ENCODE measurements at places on chromosomes 7 and 10.

GRCh38 chr10:43043773-43044447 lies 33.0 kb upstream of the RET start:
- no peak for DNase-seq

- no peak for DNase-seq
These were observed 126.5 kb downstream of the ICA1 start for GRCh38 chr7:8135417-8135816.

- no peak for DNase-seq
These were observed 375.0 kb upstream of the FZD8 start for GRCh38 chr10:36017137-36017536.

GRCh38 chr10:6300106-6300783 lies 97.5 kb downstream of the PFKFB3 start:
- DNase-seq = no peak

DNA sequence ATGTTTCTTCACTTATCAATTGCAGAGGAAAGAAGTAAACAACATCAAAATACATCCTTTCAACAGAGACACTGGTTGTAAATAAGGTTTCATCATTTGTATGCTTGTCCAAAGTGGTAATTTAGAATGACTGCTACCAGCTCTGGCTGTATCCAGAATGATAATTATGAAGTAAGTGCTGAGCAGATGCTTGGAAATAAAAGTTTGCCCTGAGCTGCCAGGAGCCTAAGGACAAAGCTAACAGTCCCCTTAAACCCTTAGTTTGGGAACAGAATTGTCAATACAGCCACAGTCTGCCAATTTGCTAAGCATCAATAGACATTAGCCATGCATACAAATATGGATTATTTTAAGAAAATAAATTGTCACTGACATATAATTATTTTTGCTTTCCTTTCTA lies 147.0 kb upstream of the SLC13A1 start:
- DNase-seq = no peak

DNA sequence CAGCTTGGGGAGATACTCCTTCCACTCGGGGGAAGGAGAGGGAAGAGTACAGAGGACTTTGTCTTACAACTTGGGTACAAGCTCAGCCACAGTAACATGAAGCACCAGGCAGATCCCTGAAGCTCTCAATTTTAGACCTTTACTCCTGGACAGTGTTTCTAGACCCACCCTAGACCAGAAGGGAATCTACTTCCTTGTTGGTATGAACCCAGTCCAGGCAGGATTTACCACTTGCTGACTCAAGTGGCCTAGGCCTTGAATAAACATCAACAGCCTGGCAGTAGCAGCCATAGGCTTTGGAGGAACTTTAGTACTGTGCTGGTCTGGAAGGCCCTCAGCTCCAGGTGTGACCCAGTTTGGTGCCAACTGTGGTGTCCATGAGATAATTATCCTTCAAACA lies 173.1 kb downstream of the ADRA2A start:
- no peak for DNase-seq

DNA sequence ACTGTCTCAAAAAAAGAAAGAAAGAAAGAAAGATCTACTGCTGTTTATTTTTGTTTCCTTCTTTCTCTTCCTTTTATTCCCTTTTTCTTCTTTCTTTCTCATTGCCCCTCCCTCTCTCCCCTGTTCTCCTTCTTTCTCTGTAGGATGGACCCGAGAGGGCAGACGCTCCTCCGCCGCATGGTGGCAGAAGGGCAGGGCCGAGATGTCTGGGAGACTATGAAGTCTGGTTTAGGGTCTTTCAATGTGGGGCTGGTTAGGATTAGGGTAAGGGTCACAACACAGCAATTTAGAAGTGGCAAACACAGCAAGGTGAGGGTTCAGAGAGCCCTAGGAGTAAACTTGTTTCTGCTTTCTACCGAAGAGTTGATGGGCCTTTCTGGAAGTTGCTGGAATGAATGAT lies 45.7 kb upstream of the RASGEF1A start:
- DNase-seq = no peak

- no peak for DNase-seq
These were observed 55.9 kb downstream of the ITIH5 start for GRCh38 chr10:7610651-7611389.

DNA sequence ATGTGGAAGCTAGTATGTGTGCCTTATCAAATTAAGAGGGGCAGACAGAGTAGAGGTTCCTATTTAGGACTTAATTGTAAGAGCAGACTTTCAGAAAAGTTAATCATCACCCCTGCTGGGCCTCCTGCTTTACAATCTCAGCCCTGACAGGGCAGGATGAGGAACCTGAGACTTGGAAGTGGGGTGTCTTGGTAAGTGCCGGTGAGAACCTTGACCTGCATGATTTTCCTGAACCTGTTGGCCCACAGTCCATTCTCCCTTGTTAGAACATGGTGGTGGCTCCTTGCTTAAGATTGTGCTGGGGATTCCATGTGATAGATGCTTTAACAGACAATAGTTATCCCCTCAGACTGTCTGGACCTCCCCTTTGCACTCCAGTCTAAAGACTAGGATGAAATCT lies 141.7 kb upstream of the TMEM72 start:
- no peak for DNase-seq

- DNase-seq = peak; percentile 26
These were observed 23.2 kb upstream of the ZNF32 start for GRCh38 chr10:43671659-43672531.

GRCh38 chr10:11631890-11632587 lies 20.6 kb upstream of the USP6NL start:
- DNase-seq = no peak

GRCh38 chr7:127392182-127392565 lies 334 bp downstream of the ZNF800 start:
- DNase-seq = no peak

- no peak for DNase-seq
These were observed 825 bp downstream of the MRPL32 start for GRCh38 chr7:42932811-42933591.

- no peak for DNase-seq
These were observed 355.0 kb downstream of the GLRX3 start for GRCh38 chr10:130491011-130491692.

Measured in NCI-H524 (cell line).